ENCODE measurements at places on chromosomes 3 and 15.

DNA sequence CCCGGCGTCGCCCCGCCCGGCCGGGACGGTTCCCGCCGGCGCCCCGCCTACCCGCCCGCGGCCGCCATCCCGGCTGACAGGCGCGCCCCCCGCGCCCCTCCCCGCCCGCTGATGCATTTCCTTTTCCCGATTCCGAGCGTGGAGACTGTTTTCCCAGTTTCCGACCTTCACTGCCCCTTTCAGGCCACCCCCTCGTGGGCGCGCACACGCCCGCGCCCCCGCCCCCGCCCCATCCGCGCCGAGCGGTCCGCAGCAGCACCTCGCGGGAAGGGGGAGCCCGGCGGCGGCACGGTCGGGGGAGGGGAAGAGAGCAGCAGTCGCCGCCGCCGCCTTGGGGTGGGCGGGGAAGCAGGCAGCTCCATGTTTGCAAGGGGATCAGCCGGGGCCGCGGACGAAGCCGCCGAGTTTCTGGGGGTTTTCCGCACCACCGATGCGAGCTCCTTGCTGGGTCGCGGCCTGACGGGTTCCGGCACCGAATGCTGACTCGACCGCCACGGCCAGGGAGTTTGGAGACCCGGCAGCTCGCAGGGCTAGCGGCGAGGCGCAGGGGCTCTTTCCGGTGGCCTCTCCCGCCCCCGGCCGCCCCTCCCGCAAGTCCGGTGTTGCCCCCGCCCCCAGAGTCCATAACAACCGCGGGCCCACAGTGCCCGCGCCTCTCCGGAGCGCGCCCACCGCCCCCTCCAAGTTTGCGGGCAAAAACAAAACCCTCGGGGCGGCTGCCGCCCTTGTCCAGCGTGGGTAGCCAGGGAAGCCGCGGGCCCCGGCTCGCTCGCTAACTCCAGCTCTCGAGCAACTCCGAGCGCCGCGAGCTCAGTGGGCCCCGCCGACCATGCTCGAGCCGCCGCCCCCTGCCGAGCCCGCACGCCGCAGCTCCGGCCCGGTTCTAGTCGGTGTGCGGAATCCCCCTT is 3.2 kb upstream of the SIN3A start:
- peak; percentile 64 for DNase-seq

DNA sequence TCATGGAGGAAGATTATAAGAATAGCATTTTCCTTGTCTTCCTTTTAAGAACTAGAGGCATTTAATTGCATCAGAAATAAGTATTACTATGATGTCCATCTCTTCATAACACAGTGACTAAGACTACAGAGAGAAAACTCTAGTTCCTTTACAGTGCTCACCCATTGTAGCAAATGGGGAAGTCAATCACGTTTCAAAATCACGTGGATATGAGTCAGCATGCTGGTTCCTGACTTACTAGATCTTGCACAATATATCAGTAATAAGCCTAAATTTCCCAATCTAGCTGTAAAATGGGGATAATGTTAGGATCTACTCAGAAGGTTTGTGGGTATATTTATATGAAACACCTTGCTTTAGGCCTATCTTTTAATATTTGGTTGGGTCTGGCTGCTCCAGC is 254.8 kb upstream of the EOMES start:
- no peak for DNase-seq

GRCh38 chr3:14793126-14793857 is 25.5 kb upstream of the FGD5 start:
- no peak for DNase-seq

GRCh38 chr3:102733791-102734563 is 299.2 kb downstream of the ZPLD1 start:
- no peak for DNase-seq

- no peak for DNase-seq
Observed at GRCh38 chr3:107411056-107411455, 33.8 kb downstream of the CCDC54 start.

DNA sequence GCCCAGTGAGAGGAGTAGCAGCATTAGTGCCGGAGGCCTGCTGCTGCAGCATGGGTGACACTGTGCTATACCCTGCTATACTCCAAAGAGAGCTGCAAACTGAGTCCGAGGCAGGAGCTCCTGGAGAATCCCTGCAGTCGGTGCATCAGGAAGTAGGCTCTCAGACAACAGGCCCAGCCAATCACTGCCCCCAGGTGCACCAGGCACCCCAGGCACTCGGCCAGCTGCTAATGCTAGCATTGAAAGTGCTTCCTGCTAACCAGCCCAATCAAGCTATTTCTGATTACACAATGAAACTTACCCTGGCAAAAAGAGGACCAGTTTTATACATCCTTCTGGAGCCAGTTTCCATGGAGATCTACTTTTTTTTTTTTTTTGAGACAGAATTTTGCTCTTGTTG is 45.6 kb upstream of the IREB2 start:
- DNase-seq = no peak

- no peak for DNase-seq
Observed at GRCh38 chr15:69583626-69584025, 131.0 kb downstream of the RPLP1 start.

GRCh38 chr3:182608832-182609231 is 184.5 kb upstream of the ATP11B start:
- no peak for DNase-seq

GRCh38 chr15:75648156-75649000 is 666 bp downstream of the SNX33 start:
- DNase-seq = peak; percentile 72

- DNase-seq = peak; percentile 26
Observed at GRCh38 chr15:101358895-101359294, 63.8 kb upstream of the SNRPA1 start.

DNA sequence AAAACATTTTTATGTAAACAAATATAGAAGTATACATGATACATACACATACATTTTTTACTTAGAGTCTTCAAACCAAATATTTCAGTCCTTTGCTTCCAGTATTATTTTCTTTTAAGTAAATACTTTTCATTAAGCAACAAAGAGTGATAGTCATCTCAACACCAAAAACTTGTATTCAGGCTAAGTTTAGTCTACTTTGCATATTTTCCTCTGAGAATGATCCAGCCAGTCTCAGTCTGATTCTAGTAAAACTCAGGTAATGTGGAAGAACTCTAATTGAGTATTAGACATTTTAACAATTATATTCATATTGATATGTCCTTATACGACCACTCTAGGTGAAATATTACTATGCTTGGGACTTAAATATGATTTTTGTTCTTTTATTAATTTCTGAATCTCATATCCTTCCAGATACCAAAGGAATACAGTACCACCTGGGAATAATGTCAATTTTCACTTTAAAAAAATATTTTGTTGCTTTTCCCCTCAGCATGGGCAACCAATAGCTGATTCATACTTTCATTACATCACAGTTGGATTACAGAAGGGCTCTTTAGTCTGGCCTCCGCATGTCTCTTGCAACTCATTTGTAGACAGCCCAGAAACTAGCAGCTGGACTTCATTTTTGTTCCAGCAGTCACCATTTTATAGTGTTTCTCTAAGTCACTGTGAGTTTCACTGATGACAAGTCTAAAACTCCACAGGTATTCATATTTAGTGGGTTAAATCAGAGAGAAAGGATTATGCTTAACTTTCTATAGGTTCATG is 390.4 kb downstream of the ZBTB20 start:
- no peak for DNase-seq

DNA sequence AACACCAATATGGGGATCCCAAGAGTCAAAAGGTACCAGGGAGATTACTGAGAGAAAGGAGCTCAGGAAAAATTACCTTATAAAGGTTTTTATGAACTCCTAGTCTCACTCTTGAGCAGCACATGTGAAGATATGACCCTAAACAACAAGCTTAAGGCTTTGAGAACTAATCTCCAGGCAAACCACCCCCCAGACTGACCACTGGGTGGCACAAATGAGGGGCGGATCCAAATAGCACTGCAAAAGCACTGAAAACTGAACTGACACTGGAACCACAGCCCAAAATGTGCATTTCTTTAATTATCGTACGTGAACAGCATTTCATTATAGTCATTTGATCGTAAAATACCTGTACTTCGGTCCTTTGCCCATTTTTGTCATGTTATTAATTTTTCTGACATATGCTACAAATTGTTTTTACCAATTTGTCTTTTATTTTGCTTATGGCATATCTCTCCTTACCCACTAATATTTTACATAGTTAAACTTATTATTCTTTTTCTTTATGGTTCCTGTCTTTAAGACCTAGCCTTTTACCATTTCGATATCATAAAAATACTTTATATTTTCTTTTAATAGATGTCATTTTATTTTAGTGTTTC is 31.5 kb upstream of the TFDP2 start:
- DNase-seq = peak; percentile 26

GRCh38 chr3:71400986-71401451 is 182.5 kb downstream of the FOXP1 start:
- DNase-seq = no peak

DNA sequence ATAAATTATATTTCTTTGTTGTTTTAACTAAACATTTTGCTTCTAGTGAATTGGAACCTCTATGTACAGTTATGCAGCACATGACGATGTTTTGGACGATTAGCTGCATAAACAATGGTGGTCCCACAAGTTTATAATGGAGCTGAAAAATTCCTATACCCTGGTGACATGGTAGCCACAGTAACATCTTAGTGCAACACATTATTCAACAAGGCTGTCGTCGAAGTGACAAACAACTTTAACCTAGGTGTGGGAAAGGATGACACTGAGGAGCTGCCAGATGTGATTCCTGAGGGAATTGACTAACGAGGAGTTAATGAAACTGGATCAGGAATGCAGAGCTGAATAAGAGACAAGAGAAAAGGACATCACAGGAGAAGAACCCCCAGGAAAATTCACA is 588.9 kb upstream of the EPHA6 start:
- DNase-seq = no peak

DNA sequence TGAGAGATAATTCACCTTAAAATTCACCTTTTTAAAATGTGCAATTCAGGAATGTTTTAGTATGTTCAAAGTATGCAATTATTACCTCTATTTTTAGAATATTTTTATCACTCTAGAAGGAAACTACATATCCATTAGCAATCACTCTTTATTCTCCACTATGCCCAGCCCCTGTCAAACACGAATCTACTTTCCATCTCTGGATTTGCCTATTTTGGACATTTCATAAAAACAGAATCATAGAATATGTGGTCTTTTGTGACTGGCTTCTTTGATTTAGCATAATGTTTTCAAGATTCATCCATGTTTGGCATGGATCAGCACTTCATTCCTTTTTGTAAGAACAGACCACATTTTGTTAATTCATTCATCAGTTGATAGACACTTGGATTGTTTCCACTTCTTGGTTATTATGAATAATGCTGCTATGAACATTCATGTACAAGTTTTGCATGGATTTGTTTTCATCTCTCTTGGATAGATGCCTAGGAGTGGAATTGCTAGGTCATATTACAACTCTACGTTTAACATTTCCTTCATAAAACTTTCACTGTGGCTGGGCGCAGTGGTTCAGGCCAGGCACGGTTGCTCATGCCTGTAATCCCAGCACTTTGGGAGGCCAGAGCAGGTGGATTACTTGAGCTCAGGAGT is 12.7 kb downstream of the HMCES start:
- DNase-seq = no peak

GRCh38 chr3:153625506-153625905 is 463.5 kb downstream of the RAP2B start:
- DNase-seq = no peak
